Pericardium fibroblast (primary cell): ENCODE measurements at places on chromosomes 12 and 14. TPM values are rescaled to one million over a fixed set of nuclear protein-coding genes. Genes with fewer than 3 reads are reported as not detected.

Gene GLIPR1L1
- total RNA-seq, result not detected in 2 replicates

Gene RASSF8
- total RNA-seq, result 31.2 and 42.3 TPM in 2 replicates

Gene IL26
- total RNA-seq, result 0.09 TPM in 1 of 2 replicates, not detected in the other

Gene BMP4
- 2.3 and 27.4 TPM in 2 replicates for total RNA-seq

Gene TXNDC16
- 5.1 and 8.9 TPM in 2 replicates for total RNA-seq

Gene RNASE3
- not detected in 2 replicates for total RNA-seq

Gene ABHD12B
- 0.12 TPM in 1 of 2 replicates, not detected in the other for total RNA-seq

Gene RBP5
- 0.58 TPM in 1 of 2 replicates, not detected in the other for total RNA-seq

Gene KRT82
- not detected in 2 replicates for total RNA-seq

Gene TAS2R46
- total RNA-seq, result not detected in 2 replicates

Gene C12orf56
- total RNA-seq, result not detected in 2 replicates

Gene FRS2
- total RNA-seq, result 29.3 and 51.8 TPM in 2 replicates

Gene IL22
- not detected in 2 replicates for total RNA-seq

Gene SLC17A8
- total RNA-seq, result not detected in 2 replicates

Gene GZMB
- not detected in 2 replicates for total RNA-seq

Gene IFNG-AS1
- total RNA-seq, result not detected in 2 replicates

Gene TMEM117
- total RNA-seq, result 9.4 and 12.1 TPM in 2 replicates

Gene SMCO2
- not detected in 2 replicates for total RNA-seq

Gene ACSS3
- 5.7 and 8.8 TPM in 2 replicates for total RNA-seq

Gene GPR135
- 2.1 and 3.0 TPM in 2 replicates for total RNA-seq

Gene HRK
- total RNA-seq, result 0.09 TPM in 1 of 2 replicates, not detected in the other

Gene SNAPC1
- 6.3 and 7.9 TPM in 2 replicates for total RNA-seq

Gene ORAI1
- 7.5 and 16.4 TPM in 2 replicates for total RNA-seq
